ENCODE measurements at places on chromosomes 2 and 18.

DNA sequence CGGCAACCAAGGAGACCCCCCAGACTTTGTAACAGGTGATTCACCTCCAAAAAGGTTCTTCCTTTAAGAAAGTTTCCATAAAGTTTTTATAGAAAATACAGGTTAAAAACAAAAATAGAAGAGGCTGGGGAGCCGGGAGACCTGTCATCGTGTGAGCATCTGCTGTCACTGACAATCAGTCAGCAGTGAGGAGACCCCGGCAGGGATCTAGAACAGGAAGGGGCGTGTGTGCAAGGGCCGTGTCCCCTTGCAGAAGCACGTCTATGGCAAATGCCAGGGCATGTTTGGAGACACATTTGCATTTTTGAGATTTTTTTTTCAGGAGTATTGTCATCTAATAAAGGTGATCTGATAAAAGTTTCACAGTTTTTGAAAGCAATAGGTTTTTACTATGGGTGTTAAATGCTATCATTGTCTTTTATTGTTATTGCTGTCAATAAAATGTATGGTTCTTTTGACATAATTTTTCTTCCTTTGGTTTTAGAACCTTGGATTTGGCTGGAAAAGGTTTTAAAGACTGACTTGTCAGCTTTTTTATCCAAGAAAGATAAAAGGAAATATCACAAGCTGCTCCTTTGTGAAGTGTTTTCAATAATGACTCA, 52.1 kb downstream of the MTCL1 start:
- DNase-seq = no peak

DNA sequence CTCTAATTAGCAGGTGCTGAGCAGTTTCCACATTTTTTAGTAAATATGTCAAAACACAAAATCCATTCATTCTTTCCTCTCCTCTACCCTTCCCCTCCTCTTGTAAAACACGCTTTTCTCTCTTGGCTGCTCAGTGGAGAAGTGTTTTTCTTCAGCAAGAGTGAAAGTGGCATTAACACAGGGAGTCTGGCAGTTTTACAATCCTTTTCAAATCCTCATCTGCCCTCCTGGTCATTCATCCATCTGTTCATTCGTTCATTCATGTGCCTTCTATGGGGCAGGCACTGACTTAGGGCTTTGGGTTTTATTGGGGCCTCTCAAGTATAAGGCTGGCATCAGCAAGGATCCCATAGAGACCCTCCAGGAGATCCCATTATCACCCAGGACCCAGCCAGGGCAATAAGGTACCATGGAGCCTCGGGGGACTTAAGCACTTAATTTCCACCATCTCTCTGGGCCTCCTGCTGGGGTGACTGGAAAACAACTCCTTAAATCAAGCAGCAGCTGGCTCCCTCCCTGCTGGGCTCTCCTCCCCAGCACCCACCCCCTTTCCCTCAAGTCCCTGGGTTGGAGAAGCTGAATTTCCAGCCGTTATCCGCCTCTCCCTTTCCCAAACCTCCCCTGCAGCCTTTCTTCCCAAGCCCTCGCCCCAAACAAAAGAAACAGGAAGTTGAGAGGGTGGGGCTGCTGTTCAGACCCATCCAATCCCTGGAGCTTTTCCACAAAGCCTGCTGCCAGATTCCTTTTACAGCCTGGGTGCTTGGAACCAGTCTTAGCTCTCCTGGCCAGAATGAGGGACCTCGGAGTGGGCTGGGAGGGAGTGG, 32.6 kb downstream of the MARCHF4 start:
- DNase-seq = peak; percentile 84

- DNase-seq = no peak
Measured at GRCh38 chr2:239597216-239597615, 196.4 kb upstream of the HDAC4 start.

DNA sequence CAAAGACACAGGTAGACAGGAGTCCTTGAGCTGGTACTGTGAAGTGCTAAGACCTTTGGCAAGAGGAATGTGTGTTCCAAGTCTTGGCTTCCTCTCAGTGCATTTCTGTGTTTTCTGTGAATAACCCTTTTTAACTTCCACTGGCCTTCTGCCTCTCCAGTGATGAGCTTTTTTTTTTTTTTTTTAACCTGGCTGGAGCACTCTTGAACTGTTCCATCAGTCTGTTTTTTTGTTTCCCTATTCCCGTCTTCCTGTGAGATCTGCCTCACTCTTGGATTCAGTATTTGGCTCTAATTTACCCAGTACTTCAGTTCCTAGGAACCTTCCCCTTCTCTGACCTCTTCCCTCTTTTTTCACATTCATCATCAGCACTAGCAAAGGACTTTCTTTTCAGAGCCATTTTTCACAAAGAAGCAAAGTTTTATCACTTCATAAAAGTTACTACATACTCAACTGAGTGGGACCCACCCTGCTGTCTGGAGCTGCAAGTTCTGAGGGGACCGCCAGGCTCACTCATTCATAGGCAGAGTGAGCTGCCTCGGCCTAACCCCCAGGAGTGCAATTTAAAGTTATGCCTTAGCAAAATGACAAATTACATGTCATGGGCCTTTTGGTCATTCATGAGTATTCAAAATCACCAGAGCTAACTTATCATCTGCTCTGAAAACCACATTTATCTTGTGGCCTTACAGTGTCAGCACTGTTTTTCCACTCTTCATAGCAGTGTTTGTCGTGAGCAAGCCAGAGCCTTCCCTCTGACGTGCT, 126.9 kb upstream of the DAPL1 start:
- DNase-seq = no peak

- DNase-seq = no peak
Measured at GRCh38 chr18:49155857-49156256, 205.1 kb upstream of the SMAD7 start.

GRCh38 chr2:83160571-83160970, 1298.5 kb downstream of the SUCLG1 start:
- no peak for DNase-seq

DNA sequence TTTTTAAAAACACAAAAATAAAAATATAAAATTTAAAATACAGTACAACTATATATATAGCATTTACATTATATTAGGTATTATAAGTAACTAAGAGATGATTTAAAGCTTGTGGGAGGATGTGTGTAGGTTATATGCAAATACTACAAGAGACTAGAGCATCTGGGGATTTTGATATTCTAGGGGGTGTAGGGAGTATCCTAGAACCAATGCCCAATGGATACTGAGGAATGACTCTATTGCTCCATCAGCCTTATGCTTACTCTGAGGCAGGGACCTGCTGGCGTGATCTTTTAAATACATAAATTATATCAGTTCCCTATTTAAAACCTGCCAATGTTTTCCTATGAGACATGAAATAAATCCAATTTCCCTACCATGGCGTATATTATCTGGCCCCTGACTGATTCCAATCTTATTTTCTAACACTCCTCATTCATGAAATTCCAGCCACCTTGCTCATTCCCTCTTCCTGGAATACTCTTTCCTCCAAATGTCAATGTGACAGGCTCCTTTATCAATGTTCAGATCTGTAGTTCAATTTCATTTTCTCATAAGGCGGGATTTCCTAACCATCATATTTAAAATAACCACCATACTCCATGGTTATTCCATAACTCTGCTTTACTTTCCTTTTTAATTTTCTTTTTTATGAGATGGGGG, 22.2 kb downstream of the SP3 start:
- no peak for DNase-seq

GRCh38 chr18:43758734-43759133, 481.4 kb upstream of the SYT4 start:
- no peak for DNase-seq

DNA sequence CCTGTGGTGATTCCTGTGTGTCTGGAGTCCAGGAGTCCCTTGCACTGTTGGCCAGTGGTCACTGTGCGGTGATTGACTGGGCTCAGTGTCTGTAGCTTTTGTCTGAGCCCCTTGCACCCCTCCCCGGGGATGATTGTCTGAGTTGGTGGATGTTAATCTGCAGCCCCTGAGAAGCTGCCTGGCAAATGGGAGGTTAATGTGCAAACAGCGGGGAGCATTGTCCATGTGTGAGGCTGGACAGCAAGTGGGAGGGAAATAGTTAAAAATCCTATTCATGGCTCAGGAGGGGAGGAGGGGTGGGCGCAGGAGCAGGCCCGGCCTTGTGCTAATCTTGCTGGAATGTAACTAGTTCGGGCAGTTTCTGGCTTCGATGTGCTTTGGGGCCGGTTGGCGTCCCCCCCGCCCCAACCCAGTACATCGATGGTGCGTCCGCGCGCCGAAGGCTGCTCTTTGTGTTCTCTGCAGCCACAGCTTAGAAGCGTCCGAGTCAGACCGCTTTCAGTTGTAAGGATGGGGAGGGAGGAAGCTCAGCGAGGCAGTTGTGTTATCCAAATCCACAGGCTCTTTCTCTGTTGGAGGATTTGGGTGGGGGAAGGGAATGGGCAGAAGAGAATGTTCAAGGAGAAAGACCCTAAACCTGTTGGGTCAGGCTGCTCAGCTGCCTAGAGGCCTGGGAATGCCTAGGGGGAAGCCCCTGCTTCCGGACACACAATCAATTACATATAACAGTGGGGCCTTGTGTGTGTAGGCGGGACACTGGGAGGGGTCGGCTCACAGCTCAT, 71.8 kb downstream of the TGOLN2 start:
- DNase-seq = no peak

DNA sequence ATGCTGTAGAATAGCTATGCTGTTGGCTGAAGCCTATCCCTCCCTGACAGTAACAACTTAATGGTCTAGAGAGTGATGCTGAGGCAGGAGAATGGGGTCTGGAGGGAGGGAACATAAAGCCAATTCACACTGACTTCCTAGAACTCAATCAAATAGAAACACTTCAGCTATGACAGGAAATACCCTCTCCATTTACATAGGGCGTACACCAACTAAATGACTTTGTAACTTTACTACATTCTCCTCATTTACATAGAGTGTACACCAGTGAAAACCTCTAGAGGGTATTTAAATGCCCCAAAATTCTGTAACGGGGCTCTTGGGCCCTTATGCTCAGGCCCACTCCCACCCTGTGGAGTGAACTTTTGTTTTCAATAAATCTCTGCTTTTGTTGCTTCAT, 41.5 kb downstream of the YPEL5 start:
- DNase-seq = no peak

GRCh38 chr2:6986912-6987361, 69.7 kb downstream of the RNF144A start:
- DNase-seq = no peak

DNA sequence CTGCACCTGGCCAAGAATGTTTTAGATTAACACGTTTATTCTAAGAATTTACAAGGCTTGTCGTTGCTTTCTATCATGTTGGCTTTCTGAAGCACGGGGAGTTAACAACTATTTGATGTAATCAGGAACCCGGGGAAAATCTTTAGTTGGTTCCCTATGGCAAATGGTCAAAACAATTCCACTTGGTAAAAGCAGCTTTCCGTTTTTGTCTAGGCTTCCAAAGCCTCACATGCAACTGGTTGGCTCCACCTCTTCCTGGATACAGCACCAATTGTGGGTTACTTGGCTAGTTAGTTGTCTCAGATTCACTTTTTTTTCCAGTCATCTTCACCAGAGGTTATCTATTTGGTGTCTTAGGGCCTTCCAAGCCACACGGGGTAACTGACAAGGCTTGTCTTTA, 2.8 kb downstream of the COLEC12 start:
- no peak for DNase-seq

DNA sequence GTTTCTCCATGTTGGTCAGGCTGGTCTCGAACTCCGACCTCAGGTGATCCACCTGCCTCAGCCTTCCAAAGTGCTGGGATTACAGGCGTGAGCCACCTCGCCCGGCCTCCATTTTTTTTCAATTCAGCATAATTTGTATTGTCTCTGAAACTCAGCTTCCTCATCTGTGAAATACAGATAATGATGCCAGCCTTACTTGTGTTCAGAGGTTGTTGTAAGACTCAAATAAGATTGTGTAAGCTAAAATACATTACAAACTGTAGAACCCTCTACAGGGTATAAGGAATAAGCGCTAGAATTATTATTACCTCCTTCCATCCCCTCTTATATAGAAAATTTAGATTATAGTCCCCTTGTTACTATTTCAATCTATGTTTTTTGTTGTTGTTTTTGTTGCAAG, 24.8 kb upstream of the STARD7 start:
- no peak for DNase-seq

DNA sequence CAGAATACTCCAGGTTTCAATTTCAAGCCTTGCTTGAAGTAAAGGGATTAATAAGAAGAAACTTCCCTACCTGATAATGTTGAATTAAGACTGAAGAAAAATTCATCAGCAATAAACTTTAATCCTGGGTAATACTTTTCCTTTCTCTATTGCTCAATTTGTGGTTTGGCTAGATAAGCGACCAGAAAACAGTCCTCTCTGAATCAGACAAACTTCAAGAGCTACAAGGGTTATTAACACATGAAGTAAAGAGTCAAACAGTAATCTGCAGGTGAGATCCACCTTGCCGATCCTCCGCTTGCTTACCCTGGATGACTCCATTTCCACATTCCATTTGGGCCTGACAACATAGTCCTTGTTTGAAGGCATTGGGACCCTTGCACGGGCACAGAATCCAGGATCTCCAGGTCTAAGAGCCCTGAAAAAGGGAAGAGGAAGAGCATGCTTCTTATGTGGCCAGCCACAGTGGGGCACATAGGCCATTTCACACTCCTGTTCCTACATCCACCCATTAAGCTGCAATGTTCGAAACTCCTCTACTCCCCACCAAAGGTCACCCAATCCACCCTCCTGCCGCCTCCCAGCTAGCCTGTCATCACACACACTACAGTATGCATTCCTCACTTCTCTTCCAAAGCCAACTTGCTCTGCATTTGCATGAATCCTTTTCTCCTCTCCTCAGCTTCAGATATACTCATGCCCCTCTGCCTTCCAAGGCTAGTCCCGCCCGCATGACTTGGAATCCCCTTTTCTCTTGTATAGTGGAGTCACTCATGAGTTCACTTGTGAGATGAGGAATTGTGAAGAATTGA, 39.8 kb downstream of the IWS1 start:
- no peak for DNase-seq

DNA sequence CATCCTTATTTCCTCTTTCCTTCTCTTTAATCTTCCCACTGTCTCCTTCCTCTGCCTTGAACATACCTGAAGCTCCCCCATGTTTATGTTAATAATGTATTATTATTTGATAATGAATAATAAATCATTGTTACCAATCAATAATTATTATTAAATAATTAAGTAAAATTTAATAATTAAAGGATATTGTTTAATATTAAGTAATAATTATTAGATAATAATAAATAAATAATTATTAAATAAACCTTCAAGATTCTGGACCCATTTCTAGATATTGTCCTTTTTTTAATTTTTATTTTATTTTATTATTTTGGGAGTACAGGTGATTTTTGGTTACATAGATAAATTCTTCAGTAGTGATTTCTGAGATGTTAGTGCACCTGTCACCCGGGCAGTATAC, 7.4 kb upstream of the EVA1A start:
- DNase-seq = no peak

DNA sequence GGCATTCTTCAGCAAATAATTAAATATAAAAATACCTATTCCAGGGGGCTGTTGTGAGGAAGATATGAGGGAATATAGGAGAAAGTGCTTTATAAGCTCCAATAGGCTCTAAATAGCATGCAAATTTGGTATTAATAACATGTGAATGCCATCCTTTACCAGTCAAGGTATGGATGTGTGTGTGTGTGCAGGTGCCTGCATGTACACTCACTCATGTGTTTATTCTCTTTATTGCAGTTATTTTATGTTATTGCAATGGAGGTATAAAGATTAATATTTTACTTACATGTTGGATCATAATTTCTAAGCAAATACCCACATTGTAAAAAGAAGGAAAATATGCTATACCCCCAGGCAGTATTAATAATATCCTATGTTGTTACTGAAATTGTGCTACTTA, 1093.0 kb upstream of the GYPC start:
- DNase-seq = no peak
